Activated CD4-positive, alpha-beta T cell treated with anti-CD3 and anti-CD28 coated beads, Interleukin-2, Interleukin-6, amounts not matched to agents 100 ng/mL and 50 ng/mL, durations not matched to agents 16 hours and 8 hours (primary cell): ENCODE measurements at places on chromosomes 3 and 15.

- no peak for DNase-seq
Observed at GRCh38 chr15:48317221-48317620, 14.0 kb upstream of the DUT start.

GRCh38 chr15:98907927-98908471, 99.6 kb downstream of the PGPEP1L start:
- no peak for DNase-seq

- DNase-seq = no peak
Observed at GRCh38 chr3:177827511-177828207, 630.4 kb upstream of the TBL1XR1 start.

- no peak for DNase-seq
Observed at GRCh38 chr3:128293930-128294329, 140.6 kb downstream of the EEFSEC start.

GRCh38 chr3:99534951-99535704, 103.3 kb upstream of the COL8A1 start:
- DNase-seq = no peak

- DNase-seq = no peak
Observed at GRCh38 chr15:50112488-50113186, 6.4 kb downstream of the ATP8B4 start.

DNA sequence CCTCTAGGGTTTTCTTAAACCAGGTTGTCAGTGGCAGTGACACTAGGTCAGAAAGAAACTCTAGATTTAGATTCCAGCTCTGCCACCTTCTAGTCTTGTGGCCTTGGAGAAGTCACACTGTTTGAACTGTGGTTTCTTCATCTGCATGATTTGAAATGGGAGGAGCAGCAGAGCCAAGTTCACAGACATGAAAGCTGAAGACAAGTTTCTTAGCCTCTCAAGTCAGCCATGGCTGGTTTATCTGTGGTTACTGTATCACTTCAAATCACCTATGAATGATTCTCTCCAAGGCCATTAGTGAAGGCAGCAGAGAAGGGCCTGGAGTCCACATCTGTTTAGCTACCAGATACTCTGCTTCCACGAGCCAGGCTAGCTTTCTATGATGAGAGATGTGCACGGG, 15.6 kb downstream of the CLEC3B start:
- peak; percentile 33 for DNase-seq

DNA sequence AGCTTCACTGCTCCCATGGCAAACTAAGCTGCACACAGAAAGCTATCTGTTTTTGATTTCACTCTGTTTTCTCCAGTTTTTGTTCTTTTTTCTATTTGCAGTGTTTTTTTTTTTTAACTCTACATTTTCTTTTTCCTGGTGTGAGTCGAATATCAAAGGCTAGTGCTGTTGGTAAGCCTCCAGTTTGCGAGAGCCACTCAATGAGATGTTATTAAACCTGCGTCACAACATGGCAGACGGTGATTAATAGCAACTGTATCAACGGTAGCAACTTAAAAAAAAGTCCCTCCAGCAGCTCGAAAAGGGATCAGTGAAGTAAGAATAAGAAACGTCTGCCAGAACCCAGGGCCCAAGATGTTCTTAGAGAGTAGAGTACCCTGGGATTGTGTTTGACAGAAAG, 84.1 kb downstream of the MEIS2 start:
- DNase-seq = no peak

DNA sequence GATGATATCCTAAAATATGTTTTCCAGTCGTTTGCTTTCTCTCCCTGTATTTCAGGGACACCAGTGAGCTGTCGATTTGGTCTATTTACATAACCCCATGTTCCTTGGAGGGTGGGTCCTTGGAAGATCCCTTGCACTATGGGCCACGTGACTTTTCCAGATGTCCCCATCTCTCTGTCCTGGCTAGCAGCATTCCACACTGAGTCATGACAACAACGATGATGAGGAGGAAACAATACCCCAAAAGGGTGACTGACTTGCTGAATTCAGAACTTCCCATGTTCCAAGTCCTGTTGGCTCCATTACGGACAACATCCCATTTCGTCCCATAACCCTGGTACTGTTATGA, 134.3 kb downstream of the NSMCE3 start:
- DNase-seq = no peak

- no peak for DNase-seq
Observed at GRCh38 chr3:55185380-55185779, 257.5 kb upstream of the LRTM1 start.

- no peak for DNase-seq
Observed at GRCh38 chr3:190130037-190130436, 9.3 kb upstream of the P3H2 start.

- no peak for DNase-seq
Observed at GRCh38 chr3:58164906-58165821, 45.6 kb downstream of the DNASE1L3 start.

DNA sequence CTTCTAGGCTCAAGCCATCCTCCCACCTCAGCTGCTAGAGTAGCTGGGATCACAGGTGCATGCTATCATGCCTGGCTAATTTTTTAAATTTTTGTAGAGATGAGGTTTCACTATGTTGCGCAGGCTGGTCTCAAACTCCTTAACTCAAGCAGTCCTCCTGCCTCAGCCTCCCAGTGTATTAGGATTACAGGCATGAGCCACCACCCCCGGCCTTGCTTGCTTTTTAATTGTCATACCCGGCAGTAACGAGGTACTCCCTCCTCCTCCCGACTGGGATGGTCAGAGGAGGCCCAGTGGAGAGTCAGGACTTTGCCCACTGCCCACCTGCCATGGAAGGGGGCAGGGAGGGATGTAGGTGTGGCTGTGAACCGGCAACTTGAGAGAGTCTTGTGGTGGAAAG, 4.5 kb downstream of the NOX5 start:
- DNase-seq = no peak
